Activated T-helper 1 cell treated with anti-CD3 and anti-CD28 coated beads, Interleukin-2, amount 50 U/mL, for 16 hours (primary cell): ENCODE measurements at places on chromosomes 12 and 14.

DNA sequence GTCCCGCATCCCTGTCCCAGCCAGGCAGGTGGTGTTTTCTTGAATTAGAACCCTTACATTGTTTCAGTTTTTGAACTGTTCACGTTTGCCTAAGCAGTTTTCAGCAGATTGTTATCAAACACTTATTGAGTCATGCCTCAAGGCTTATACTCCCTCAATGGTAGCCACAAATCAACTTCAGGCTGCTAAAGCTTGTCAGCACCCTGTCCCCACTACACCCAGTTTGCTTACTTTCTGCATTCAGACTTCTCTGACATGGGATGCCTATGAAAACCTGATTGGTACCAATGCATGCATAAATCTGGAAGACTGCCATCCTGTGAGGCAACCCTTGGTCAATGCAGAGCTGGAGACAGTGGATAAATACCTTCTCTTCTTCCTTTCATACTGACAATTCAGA is 225.4 kb downstream of the BTG1 start:
- no peak for DNase-seq

DNA sequence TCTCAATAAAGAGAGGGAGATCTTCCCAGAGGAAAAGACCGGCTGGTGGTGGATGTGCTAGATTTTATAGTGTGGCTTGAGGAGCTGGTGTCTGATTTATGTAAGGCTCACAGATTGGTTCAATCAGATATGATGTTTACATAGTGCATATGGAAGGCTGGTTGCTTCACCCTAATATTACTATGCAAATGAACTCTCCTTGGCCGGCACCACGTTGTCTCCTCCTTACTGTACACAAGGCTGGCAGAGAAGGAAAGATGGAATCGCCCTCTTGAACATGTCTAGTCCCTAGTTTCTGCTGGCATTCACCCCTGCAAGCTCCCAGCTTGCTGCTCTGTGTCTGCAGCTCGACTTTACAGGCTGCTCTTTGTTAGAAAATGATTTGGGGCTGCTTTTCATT is 8.9 kb downstream of the FAM186A start:
- no peak for DNase-seq

DNA sequence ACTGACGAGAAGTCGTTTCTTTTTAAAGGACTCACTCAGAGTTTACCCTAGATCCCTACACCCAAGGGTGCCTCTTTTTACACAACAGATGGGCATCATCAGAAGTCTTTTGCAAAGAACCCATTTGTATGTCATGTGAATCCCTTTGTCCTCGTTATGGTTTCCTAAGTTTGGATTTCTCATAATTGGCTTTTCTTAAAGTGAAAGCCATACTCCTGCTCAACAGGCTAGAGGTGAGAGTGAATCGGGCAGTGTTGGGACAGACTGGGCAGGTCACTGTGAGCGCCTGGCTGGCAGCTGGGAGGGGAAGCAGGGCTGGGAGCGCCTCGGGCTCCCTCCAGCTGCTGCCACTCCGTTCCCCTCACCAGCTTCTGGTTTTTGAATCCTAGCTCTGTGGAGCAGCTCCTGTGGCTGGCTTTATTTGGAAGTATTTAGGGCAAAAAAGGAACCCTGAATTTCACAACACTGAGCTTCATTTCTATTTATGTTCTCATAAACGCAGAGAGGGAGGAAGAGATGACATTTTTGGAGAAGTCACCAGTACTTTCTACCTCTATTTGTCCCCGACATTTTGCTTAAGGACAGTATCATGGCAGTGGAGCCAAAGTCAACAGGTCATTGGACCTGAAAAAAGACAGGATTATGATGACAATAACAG is 63.8 kb upstream of the ACTN1 start:
- no peak for DNase-seq

DNA sequence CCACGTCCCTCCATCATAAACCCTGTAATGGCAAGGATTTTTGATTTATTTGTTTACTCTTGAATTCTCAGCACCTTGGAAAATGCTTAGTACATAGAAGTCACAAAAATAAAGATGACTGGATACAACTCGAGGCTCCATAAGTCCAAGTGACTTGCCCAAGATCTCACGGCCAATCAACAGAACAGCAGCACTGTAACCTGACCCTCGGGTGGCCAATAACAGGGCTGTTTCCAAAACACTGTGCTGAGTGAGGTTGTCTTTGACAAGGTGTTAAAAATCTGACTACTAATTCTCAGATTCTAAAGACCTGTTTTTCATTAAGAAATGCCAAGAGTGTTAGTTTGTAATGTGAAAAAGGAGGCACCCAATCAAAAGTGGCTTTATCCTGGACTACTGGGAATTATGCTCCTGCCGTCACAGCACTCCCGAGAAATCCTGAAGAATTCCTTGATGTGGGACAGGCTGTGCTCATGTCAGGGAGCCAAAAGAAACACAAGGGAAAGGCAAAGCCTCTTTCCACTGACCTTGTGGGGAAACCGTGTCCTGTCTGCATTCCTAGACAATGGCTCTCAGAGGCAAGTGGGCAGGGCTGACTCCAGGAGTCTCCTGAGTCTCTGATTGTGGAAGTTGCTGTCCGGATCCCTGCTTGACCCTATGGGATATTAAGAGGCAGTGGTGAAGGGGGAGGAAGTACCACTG is 204.7 kb upstream of the PELI2 start:
- DNase-seq: no peak

DNA sequence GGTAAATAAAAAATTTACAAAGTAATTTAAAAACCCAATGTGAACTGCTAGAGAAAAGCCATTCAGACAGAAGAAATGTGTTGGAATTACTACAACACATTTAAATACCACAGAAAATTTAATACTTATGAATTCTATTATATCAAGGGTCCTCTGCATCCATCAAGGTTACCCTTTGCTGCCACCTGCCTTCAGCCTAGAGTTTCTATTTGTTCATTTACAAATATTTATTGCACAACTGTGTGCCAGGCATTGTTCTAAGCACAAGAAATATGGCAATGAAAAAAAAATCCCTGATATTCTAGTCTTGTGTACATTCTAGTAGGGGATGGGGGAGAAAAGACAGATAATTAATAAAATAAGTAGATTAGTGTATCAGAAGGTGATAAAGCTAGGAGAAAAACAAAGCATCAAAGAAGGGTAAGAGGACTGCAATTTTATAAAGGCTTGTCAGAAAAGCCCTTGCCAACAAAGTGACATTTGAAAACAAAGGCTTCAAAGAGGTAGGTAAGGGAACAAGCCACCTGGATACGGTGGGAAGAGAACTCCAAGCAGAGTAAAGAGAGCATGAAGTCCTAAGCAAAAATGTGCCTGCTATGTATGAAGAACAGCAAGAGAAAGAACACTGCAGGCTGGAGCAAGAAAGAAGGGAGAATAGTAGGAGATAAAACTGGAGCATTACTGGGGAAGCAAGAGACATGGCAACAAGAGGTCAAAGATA is 59.1 kb upstream of the SLC6A13 start:
- no peak for DNase-seq

DNA sequence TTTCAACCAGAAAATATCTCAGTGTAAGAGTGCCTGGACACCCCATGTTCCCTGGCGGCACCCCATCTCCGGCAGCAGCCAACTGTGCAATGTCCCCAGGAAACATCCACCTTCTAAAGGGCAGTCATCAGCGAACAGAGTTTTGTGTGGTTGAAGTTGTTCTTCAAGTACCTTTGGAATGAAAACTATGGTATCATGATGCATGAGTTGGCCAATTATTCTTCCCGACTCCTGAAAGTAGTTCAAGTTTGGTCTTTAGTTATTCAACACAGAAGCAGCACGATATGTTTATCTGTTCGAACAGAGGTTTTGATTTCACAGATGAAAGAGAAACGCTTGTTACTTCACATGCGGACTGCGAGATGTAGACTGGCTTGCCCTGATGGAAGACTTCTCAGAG is 21.1 kb upstream of the TTC7B start:
- no peak for DNase-seq

DNA sequence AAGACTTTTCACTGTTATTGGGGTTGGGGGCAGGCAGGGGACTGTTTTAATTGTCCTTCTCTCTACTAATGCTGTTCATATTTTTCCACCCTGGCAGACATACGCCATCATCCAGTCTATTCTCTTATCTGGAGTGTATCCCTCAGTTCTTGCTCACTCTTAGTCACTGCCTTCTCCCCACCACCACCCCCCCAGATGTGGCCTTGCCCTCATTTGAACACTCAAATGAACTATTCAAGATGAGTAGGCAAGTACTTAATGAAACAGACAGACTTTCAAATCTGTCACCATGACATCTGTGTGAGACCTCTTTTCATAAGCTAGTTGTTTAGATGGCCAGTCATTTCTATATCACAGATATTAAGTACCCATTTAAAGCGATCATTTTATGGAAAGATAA is 10.1 kb downstream of the NUDT4 start:
- no peak for DNase-seq

GRCh38 chr14:72916174-72916573 is 10.1 kb upstream of the DCAF4 start:
- no peak for DNase-seq

- DNase-seq: no peak
These were observed 114.9 kb downstream of the ANO2 start for GRCh38 chr12:5830111-5830510.

GRCh38 chr12:20525064-20525610 is 156.8 kb downstream of the PDE3A start:
- DNase-seq: no peak

DNA sequence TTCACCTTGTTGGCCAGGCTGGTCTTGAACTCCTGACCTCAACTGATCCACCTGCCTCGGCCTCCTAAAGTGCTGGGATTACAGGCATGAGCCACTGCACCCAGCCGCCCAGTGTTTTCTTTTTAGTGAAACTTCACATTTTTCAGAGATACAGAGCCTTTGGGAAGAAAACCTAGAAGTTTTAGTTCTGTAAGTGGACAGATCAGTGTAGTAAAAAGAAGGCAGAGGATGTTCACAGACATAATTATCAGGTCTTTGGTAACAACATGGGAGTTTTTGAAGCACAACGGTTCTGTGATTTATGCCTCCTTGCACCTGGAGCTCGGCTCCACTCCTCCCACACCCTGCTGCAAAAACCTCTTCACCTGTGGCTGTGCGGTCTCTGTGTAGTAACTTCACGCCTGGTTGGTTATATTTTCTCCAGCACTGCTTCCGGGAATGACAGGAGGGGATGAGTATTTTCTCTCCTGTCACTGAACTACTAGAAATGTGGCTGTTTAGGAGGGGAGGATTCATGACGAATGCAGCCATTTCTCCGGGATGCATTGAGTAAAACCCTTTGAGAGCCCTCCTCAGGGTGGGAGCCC is 67.0 kb downstream of the ARF6 start:
- no peak for DNase-seq
